ENCODE measurements at places on chromosomes 7 and 10.

GRCh38 chr7:151194188-151194587, 7.1 kb upstream of the ASB10 start:
- no peak for DNase-seq

- peak; percentile 79 for DNase-seq
Measured at GRCh38 chr7:28168393-28169158, 12.0 kb downstream of the JAZF1 start.

DNA sequence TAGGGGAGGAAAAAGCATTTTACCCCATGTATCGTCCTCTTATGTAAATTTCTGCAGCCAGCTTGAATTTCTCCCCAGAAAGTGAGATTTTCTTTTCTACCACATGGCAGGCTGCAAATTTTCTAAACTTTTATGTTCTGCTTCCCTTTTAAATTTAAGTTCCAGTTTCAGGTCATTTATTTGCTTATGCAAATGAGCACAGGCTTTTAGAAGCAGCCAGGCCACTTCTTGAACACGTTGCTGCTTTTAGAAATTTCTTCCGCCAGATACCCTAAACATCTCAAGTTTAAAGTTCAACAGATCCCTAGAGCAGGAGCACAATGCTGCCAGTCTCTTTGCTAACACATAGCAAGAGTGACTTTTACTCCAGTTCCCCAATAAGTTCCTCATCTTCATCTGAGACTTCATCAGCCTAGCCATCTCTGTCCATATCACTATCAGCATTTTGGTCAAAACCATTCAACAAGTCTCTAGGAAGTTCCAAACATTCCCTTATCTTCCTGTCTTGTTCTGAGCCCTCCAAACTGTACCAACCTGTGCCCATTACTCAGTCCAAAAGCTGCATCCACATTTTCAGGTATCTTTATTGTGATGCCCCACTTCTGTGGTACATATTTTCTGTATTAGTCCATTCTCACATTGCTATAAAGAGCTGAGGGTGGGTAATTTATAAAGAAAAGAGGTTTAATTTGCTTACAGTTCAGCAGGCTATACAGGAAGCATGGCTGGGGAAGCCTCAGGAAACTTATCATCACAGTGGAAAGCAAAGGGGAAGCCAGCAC, 16.3 kb downstream of the EZH2 start:
- DNase-seq, result no peak

DNA sequence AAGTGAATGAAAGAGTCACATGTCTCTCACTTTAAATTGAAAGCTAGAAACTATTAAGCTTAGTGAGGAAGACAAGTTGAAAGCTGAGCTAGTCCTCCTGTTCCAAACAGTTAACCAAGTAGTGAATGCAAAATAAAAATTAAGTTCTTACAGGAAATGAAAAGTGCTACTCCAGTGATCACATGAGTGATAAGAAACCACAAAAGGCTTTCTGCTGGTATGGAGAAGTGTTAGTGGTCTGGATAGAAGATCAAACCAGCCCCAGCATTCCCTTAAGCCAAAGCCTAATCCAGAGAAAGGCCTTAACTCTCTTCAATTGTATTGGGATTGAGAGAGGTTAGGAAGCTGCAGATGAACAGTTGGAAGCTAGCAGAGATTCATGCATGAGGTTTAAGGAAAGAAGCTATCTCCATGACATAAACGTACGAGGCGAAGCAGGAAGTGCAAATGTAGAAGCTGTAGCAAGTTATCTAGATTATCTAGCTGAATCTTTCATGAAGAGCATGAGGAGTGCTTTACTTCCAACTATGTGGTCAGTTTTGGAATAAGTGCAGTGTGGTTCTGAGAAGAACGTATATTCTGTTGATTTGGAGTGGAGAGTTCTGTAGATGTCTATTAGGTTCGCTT, 261.6 kb downstream of the MDFIC start:
- no peak for DNase-seq

DNA sequence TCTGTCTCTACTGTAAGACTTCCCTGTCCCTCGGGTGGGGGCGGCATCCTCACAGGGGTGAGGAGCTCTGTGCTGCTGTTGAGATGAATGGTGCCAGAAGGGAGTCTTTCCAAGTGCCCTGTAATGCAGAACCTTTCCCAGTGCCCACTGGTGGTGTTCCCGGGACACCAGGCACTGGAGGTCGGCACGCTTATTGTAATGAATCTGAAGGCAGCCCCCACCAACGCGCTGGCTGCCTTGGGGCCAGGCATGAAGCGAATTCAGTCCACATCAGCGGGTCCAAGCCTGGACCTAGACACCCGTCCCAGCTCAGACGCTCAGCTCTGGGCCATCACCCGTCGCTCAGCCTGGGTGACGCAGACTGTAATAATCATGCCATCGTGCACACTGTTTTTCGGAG, 592.9 kb downstream of the DNAJB6 start:
- DNase-seq, result no peak

DNA sequence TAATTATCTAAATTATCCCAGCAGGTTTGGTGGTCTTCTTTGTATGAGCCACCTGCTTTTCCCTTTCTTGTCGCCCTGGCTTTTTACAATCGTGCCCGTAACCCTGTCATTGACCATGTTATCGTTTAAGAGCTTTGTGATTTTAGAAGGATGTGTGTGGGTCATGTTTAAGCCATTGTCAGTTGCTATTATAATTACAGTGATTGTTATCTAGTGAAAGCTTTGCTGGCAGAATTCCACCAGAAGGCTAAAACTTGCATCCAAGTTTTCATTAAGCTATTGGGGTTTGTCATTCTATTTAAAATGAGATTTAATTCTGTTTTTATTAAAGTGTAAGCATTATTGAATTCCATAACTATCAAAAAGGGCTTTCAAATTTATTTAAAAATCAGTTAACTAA, 354.2 kb upstream of the TMEM229A start:
- no peak for DNase-seq

DNA sequence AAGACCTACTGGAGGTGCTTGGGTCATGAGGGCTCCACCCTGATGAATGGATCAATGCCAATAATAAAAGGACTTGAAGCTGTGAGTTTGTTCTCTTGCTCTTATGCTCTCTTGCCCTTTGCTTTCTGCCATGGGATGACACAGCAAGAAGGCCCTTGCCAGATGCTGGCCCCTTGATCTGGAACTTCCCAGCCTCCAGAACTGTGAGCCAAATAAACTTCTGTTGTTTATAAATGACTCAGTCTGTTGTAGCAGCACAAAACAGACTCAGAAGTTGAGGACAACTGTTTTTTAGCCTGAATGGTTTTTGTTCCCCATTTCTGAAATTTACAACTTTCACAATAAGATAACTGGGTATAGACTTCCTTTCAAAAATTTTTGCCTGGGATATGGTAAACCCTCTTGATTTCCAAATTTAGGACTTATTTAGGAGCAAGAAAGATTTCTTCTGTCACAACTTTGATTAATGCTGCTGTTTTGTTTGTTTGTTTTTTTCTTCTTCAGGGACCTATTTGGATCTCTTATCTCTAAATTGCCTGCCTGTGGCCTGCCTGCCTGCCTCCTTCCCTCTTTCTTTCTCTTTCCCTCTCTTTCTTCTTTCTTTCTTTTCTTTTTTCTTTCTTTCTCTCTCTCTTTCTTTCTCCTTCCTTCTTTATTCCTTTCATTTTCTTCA, 12.1 kb downstream of the ENTPD1 start:
- DNase-seq, result no peak

GRCh38 chr10:132562916-132563456, 25.4 kb downstream of the INPP5A start:
- peak; percentile 72 for DNase-seq

DNA sequence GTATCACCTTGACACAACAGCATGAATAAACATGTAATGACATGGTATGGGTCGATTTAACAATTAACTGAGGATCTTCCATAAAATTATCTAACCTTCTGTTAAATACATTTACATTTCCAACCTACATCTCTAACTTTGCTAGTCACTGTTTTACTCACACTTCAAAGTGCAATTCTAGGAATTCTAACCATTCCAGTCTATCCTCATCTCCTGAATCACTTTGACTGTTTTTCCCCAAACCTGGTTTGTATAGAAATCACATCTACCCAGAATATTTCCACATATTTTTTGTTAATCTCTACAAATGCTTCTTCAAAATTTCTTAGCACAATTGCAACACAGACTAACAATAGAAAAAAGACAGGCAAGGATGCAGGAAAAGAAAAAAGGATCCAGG, 6.2 kb downstream of the ABI1 start:
- no peak for DNase-seq

- DNase-seq, result no peak
Measured at GRCh38 chr10:11758527-11759236, 16.5 kb downstream of the ECHDC3 start.

GRCh38 chr10:116263870-116264655, 8.9 kb downstream of the GFRA1 start:
- DNase-seq, result no peak

- no peak for DNase-seq
Measured at GRCh38 chr7:88523645-88524044, 217.0 kb upstream of the STEAP4 start.

- no peak for DNase-seq
Measured at GRCh38 chr10:112434988-112435619, 11.6 kb downstream of the ZDHHC6 start.

- DNase-seq, result no peak
Measured at GRCh38 chr7:143288836-143289235, 685 bp downstream of the CASP2 start.

- DNase-seq, result no peak
Measured at GRCh38 chr10:124544711-124545110, 83.1 kb downstream of the LHPP start.

DNA sequence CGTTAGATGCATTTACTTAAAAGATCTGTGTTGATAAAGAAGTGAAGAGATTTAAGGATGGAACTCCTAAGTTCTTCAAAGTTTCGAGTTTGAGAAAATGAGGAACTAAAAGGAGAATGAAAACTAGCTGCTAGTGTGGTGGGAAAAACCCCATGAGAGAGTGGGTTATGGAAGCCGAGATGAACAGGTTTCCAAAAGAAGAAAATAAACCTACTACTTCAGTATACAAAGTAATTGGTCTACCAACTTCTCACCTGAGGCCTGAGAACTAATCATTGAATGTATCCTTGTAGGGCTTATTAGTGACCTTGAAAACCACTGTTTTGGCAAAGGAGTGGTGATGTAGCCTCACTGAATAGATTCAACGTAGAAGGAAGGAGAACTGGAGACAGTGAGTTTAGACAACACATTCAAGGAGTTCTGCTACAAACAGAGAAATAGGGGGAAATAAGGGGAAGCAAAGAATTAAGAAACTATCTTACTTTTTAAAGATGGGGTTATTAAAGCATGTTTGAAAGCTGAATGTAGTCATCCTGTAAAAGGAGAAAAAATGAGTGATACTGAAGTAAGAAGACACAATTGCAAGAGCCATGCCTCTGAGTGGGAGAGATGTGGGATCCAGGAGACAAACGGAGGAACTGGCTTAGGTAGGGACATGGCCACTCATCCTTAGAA, 50.8 kb downstream of the CH25H start:
- DNase-seq, result no peak

DNA sequence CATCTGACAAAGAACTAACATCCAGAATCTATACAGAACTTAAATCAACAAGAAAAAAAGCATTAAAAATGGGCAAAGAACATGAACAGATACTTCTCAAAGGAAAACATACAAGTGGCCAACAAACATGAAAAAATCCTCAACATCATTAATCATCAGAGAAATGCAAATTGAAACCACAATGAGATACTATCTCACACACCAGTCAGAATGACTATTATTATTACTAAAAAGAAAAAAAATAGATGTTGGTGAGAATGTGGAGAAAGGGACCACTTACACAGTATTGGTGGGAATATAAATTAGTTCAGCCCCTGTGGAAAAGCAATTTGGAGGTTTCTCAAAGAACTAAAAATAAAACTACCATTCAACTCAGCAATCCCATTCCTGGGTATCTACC, 89.1 kb upstream of the ADO start:
- no peak for DNase-seq

- DNase-seq, result peak; percentile 49
Measured at GRCh38 chr7:140267381-140268226, 90.8 kb upstream of the KDM7A start.

GRCh38 chr10:22998091-22998490, 70.2 kb downstream of the ARMC3 start:
- DNase-seq, result no peak

DNA sequence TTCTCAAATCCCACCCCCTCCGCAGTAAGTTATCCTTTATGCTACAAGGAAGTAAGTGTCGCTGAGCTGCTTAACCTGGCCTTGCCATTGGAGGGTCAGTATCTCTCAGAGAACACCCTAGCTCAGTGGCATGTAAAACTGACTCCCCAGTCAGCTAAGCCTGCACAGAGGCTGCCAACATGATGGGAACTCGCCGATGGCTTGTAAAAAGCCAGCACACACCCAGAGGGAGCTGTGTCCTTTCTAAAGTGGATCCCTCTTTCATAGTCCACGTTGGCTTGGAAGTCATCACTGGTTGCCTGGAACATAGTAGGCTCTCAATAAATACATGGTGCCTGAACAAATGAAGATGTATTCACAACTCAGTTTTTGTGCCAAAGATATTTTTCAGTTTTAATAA, 249.1 kb upstream of the YAE1 start:
- no peak for DNase-seq

Measured in spleen (tissue), 13 donors.